ENCODE measurements at places on chromosomes 4 and X.

DNA sequence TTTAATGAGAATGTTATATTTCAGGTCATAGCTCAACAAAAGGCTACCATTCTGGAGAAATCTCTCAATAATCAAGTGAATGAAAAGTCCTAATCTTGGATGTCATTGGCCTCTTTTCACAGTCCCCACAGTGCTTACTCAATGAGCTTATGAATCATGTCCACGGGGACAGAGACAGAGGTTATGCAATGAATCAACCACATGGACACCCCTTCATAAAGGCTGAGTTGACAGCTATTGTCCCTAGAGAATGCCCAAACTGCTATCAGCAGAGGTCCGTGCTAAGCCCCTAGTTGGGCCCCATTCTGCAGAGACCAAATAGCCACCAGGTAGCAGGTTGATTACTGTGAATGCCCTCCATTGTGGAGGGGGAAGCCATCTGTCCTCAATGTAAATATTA is 158.1 kb downstream of the LHFPL1 start:
- DNase-seq: no peak

GRCh38 chrX:133722756-133723155 is 262.6 kb downstream of the GPC3 start:
- no peak for DNase-seq

DNA sequence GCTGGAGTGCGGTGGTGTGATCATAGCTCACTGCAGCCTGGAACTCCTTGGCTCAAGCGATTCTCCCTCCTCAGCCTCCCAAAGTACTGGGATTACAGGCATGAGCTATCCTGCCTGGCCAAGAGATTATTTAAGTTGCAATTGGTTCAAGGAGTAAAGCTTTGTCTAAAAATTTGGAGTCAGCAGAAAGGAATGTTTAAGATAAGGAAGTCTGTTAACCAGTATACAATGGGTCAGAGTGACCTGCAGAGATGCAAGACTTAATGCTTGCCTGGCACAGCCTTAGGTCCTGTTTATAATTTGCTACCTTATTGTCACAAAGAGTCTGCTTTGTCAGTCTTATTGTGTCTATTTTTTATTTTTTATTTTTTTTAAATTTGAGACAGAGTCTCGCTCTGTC is 826.2 kb downstream of the NLGN4X start:
- no peak for DNase-seq

- DNase-seq: no peak
These were observed 88.7 kb upstream of the ELOVL6 start for GRCh38 chr4:110287130-110287529.

- DNase-seq: no peak
These were observed 17.8 kb downstream of the SRD5A3 start for GRCh38 chr4:55363691-55364351.

DNA sequence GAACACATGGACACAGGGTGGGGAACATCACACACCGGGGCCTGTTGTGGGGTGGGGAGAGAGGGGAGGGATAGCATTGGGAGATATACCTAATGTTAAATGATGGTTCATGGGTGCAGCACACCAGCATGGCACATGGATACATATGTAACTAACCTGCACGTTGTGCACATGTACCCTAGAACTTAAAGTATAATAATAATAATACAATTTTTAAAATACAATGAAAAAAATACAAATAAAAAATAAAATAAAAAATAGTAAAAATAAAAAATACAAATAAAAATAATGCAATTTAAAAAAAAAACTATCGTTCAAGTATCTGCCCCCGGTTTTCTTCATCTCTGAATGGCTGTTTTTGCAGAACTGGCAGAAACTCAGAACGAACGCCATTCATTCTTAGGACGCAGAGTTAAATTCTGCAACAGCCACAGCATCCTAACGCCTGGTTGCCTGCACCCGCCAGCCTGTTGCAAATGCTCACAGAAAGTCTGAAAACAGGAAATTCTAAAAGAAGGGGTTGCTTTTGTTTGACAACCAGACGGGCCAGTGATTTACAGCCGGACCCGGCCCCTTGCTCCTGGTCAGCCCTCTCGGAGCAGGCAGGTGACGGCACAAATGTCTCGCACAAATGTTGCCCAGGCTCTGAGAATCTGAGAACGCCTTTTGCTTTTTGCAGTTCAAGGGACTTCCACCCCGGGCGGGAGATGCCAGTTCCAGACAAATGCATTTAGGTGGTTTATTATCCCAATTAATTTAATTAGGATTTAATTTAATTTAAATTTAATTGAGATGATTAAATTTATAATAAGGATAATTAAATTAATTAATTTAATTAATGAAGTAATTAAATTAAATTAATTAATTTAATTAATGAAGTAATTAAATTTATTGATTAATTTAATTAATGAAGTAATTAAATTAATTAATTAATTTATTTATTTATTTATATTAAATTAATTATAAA is 47.8 kb downstream of the CRLF2 start:
- no peak for DNase-seq

GRCh38 chr4:181578911-181579310 is 664.3 kb upstream of the TENM3 start:
- DNase-seq: no peak

GRCh38 chrX:39169976-39170375 is 368.7 kb downstream of the MID1IP1 start:
- no peak for DNase-seq

GRCh38 chr4:153322791-153323190 is 21.7 kb upstream of the MND1 start:
- no peak for DNase-seq

GRCh38 chrX:54821310-54821709 is 13.8 kb downstream of the MAGED2 start:
- DNase-seq: no peak

DNA sequence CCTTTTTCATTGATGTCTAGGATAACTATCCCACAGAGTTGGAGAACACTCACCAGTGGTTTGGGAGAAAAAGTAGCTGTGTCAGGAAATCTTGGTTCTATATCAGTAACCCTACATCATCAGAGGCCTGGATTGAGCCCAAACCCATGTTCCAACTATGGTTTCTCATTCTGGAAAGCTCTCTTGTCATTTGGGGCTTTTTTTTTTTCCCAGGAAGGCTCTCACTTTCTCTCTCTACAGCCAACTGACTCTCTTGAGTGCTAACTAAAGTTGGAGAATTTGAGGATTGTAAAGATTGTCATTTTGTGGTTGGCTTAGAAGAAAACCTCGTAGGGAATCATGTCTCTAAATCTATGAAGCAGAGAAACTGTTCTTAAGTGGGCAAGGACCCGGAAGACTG is 228.2 kb upstream of the DIPK2B start:
- no peak for DNase-seq

DNA sequence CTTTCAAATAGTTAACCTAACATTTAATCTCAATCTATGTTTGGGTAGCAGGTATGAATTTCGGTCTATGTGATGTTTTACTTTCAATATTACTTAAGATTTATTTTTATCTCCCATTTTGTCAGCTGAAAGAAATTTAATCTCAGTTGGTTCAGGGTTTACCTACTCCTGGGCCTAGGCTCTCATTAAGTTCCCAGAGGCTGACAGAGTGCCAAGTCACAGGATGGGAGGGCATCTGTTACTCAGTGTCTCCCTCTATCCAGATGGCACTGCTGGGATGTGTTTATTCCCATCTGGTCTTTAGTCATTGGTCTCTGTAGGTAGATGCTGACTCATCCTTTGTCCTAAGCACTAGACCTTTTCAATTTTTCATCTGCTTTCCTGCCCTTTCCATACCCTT is 129.4 kb upstream of the ARSJ start:
- no peak for DNase-seq

GRCh38 chr4:13618212-13618806 is 9.2 kb downstream of the BOD1L1 start:
- no peak for DNase-seq

- DNase-seq: no peak
These were observed 35.4 kb upstream of the TMSB15B start for GRCh38 chrX:103927030-103927429.

DNA sequence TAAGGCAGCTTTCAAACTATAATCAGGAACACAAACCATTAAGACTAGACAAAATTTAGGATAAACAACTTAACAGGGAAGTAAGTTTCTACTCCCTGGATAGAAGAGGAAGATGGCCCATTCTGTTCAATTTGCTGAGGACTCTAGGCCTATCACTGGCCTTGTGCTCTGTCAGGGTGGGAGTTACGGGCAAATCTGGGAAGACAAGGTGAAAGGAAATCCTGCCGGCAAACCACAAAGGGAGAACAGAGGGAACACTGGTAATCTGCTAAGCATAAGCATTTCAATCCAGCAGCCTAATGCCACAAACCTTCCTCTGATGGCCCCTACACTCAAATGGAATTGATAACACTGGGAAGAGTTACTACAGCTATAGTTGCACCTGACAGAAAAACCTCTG is 8.3 kb downstream of the GPR82 start:
- no peak for DNase-seq

DNA sequence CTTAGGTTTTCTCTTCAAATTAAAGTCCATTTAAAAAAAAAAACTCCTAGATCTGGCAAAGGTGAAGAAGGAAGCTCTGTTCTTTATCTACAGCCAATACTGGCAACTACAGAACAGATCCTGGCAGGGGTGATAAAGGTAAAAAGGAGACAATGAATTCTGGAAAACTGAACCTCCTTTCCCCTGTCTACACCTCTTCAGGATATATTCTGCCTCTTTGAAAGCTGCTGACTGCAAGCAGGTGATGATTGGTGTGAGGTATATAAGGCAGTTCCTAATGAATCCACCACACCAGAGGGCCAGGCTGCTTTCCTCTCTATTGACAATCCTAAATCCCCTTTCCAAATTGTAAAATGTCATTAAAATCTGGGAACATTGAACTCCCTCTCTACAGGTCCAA is 370.1 kb downstream of the PPP3CA start:
- DNase-seq: no peak

- DNase-seq: no peak
These were observed 7.9 kb upstream of the SERTM2 start for GRCh38 chrX:111503485-111503993.

- no peak for DNase-seq
These were observed 1.9 kb downstream of the NALF2 start for GRCh38 chrX:69505772-69506616.

DNA sequence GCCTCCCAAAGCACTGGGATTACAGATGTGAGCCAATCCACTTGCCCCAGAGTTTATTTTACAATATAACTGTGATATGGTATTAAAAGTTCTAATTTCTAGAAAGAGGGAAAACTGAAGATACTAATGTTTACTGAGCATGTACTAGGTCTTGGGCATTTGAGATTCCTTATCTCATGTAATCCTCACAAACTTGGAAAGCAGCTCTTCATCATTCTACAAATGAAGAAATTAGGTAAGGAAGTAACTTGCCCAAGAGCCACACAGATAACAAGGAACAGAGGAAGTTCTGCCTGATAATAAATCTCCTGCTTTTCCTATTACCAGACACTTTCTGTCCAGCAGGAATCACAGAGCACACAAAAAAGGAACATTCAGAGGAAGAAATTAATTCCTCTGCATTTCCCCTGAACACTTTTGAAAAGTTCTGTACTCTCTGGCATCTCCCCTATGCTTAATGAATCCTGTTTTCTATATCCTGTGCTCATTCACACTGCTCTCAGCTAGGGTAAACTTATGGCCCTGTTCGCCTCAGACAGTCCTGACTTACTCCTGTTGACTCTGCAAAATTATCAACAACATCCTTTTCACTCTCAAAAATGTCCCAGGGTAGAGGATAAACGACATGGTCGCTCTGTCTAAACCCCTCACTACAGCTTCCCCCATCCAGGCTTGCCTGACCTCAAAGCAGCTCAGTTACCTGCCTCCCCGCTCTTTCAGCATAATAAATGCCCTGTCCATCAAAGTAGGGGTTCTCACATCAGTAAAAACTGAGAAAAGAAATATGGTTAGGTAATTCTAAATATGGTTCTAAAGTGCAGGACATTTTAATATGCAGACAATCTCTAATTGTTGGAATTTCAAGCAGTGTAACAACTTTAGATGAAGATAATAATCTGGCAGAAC is 13.6 kb downstream of the SH3RF1 start:
- DNase-seq: no peak

DNA sequence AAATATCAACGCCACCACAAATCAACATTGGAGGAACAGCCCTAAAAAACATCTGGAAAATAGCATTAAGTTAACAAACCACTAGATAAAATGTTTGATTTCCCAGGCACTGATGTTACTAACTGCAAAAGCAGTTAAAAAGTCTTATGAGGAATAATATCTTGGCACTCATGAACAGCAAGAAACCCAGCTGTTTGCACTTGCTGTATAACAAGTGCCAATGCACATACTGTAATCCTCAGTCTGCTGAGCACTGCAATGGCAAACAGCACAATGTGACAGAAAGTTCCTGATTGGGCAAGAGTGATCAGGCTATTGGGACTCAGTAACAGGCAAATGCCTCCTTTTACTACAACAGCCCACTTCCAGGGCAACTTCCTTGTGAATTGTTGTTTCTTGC is 20.8 kb upstream of the SEC24B start:
- no peak for DNase-seq

DNA sequence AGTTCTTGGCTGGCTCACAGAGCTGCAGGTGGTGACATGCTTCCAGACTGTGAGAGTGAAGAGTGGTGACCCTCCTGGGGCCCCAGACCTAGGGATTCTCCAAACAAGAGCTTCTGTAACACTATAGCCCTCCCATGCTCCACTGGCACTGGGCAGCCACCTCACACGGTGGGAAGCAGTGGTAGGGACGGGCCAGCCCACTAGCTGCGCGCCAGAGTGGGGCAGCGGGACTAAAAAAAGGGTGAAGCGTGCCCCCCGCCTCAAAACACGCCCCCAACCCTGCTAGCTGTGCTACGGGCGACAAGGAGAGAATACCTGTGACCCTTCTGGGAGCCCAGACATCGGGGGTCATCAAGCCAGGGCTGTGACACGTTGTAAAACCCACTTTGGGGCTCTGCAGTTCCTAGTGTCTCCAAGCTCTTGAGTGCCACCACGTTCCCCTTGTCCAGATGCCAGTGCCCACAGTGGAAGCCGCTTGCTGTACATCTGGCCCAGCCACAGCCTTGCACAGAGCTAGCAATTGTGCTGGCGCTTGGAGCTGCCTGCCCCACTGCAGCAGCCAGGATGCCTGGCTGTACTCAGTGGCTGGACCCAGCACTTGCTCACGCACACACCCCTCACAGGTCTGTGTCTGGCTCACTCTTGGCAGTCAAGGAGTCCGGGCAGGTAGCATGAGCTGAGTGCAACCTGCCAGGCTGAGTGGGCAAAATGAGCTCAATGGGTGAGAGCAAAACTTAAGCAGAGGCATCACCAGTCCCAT is 100.0 kb downstream of the DCAF12L2 start:
- no peak for DNase-seq

- no peak for DNase-seq
These were observed 19.7 kb downstream of the NHSL2 start for GRCh38 chrX:71930298-71930697.

GRCh38 chr4:21699446-21699845 is 249.1 kb downstream of the KCNIP4 start:
- no peak for DNase-seq

DNA sequence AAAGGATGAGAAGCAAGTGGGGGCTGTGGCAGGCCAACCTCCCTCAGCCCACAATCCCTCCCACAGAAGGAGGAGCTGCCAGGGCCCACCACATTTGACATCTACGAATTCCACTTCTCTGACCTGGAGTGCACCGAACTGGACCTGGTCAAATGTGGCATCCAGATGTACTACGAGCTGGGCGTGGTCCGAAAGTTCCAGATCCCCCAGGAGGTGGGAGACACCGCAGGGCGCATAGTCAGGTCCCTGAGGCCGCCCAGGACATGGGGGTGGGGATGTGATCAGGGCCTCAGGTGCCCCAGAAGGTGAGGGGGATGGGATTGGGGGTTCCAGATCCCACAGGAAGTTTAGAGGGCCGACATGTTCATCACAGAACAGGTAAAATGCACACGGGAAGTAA is 13.7 kb downstream of the ATP5ME start:
- DNase-seq: no peak

All from omental fat pad (tissue), 4 donors.